ENCODE measurements at places on chromosomes 13 and 19.
A peak's percentile ranks its signal among the peaks of the same experiment; 100 is the strongest.

DNA sequence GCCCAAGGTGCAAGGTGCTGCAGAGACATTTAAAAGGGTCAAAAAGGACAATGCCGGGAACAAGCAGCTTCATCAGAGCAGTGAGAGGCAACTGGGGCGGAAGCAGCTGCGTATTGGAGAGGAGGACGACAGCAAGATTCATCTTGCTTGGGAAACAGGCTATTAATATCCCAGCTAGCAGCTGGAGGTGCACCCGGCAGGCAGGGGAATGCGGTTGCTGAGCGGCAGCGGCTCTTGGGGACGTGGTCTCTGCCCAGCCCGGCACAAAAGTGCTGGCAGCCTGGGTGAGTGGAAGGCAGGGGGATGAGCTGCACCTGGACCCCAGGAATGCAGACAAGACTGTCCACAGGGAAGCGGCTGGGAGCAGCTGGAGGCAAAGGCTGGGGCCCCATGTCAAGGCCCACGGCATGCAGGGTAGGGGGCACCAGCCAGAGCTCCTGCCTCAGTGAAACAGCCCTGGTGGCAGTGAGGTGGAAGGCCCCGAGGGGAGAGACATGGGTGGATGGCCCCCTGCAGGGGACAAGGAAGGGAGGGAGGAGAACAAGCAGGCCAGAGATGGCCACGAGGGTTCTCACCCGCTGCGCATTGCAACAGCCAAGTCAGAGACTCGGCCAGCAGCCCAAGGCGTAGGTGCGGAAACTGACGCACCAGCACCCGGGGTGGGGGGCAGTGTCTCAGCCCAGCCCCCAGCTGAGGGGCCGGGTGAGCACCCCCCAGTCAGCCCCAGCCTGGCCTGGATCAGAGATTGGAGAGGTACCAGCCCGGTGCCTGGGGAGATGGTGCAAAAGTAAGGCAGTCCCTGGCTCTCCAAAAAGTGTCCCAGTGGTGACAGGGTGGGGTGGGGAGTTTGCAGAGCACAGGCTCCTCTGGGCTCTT lies 34.4 kb downstream of the PEPD start:
- DNase-seq: no peak

DNA sequence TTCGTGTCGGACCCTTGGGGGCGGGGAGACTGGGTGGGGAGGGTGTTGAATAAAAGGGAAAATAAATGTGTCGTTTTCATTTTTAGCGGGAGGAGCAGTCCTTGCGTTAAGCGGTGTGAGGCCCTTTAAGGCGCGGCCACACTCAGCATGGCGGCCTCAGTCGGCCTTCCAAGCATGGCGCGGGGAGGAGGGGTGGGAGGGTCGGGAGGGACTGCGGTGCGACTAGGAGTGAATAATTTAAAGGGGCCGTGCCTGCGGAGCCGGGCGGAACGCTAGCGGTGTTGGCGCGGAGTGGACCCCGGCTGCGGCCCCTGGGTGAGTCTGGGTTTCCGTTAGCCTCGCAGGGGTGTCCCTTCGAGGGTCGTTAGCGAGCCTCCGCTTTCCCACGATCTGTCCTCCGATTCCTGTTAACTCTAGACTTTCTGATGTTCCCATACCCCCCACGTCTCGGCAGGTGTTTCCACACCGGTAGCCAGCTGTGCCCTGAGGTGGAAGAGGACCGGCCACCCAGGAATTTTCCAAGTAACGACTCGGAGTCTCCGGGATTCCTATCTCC lies 1.5 kb upstream of the PNPLA6 start:
- DNase-seq: peak; percentile 87

DNA sequence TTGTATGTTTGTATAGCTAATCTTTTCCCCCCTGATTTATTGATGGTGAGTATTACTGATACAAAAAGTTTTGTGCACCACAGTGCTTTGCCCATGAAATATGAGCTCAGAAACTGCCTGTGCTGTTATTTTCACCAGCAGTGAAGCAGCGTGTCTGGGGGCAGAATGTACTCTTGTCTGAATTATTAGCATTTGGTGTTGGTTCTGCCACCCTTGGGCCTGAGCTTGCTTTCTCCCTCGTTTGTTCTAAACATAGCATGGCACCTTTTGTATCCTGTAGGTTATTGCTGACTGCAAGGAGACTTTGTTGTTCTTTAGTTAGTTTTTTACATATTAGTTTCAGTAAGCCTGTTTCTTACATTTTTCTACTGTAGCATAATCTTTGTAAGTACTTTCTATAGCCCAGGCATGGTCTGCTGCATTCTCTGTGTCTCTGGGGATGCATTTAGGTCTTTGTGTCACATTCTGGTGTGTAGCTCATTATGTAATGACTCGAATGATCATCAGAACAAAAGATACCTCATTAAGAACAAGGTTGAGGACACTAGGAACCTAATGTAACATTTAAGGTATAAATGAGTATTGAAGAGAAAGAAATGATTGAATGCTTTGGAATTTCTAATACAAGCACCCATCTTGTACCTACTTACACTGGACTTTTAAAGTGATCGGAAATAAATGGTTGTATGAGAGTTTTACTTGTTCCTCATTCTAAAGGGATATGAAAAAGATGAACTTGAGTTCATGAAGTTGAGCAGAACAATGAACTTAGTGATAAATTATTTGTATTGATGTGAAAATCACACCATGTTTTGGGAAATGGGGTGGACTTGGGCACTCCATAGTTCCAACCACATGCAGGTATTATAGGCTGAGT lies 50.3 kb upstream of the GPI start:
- no peak for DNase-seq

DNA sequence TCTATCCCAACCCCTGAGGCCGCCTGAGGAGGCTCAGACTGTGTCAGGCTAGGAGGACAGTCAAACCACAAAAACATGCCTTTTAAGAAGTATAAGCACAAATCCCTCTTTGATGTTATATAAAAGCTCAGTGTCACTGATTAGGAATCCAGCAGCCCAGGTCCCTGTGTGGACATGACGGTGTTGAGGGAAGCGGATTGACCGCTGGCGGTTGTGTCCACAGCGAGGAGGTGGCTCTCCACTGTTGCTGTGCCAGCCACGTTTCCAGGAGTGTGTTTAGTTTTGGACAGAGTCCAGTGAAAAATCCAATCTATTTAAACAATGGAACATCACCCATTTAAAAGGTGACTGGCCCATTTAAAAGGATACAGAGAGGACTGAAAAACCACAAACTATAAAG lies 7.5 kb upstream of the GJA3 start:
- DNase-seq: no peak

DNA sequence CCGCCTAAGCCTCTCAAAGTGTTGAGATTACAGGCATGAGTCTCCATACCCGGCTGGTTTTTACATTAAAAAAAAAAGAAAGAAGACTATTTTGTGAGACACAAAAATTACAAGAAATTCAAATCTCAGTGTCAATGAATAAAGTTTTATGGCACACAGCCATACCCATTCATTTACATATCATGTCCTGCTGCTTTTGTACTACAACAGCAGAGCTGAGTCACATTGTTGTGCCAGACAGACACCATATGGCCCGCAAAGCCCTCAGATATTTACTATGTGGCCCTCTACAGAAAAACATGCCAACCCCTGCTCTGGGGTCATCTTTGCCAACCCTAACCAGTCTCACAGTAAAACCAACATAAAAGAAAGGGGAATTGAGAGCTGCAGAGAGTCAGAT lies 5.3 kb downstream of the SMIM7 start:
- DNase-seq: no peak

GRCh38 chr19:1379961-1380489 lies 3.7 kb upstream of the NDUFS7 start:
- DNase-seq: no peak

DNA sequence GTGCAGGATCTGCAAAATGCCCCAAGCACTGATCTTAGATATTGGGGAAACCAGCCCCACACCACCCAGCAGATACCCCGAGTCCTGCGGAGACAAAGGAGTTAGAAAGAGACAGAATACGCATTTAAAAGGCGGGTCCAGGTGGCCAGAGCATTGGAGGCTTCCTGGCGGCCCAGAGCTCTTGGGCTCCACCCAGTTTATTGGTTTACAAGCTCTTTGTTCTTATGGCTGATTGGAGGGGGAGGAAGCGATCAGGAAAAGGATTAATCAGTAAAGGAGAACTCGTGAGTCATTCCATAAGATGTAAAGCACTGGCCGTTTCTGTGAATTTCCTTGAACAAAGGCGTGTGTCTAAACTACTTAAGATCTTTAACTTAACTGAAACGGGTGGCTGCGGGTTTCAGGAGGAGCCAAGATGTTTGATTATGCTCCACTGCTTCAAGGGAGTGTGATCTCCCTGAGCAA lies 926 bp downstream of the ZNF587 start:
- DNase-seq: peak; percentile 84

DNA sequence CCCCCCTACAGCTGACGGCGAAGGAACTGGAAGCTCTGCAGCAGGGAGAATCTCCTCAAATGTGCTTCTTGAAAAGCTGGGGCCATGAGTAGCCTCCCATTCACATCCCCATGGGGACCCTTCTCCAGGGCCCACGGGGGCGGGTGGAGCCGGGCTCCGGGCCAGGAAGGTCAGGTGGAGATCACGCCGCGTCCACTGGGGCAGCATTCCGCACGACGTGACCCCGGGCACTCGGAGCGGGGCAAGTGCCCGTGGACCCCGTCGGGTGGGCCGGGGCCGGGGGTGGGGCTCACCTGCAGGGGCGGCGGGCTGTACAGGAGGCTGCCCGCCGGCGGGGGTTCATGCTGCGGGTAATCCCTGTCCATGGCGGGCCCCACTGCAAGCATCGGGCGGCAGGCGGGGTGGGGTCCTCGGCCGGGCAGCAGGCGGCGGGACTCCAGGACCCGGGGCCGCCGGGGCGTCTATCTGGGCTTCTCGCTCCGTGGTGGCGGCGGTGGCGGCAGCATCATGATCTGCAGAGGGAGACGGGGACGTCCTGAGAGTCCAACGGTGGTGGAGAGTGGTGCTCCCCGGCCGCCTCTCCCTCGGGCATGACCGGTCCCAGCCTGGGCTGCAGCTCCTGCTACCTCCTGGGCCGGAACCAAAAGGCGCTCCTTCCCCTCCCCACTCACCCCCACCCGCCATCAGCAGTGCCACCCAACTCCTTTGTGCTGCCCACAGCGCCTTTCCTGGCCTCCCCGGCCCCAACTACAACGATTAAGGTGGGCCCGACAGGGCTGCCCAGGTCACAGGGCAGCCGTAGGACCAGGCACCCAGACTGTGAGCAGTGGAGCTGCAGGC lies 20.0 kb downstream of the SBNO2 start:
- no peak for DNase-seq

- peak; percentile 21 for DNase-seq
Measured at GRCh38 chr19:42010245-42011126, 16.5 kb upstream of the ATP1A3 start.

DNA sequence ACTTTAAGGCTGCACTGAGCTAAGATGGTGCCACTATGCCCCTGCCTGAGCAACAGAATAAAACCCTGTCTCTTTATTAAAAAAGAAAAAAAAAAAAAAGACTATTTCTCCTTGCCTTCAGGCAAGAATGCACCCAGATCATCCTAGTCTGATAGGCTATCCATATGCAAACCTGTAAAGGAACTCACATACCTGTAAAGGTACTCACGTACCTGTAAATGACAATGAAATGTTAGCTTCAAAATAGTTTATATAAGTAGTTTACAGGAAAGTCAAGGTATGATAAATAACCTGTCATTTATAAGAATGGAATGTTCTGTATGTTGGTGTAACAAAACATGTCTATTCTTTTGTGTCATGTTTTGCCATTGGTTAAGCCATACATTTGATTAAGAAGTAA lies 86.3 kb downstream of the PIBF1 start:
- no peak for DNase-seq

GRCh38 chr13:43802511-43802910 lies 15.7 kb upstream of the ENOX1 start:
- DNase-seq: no peak

DNA sequence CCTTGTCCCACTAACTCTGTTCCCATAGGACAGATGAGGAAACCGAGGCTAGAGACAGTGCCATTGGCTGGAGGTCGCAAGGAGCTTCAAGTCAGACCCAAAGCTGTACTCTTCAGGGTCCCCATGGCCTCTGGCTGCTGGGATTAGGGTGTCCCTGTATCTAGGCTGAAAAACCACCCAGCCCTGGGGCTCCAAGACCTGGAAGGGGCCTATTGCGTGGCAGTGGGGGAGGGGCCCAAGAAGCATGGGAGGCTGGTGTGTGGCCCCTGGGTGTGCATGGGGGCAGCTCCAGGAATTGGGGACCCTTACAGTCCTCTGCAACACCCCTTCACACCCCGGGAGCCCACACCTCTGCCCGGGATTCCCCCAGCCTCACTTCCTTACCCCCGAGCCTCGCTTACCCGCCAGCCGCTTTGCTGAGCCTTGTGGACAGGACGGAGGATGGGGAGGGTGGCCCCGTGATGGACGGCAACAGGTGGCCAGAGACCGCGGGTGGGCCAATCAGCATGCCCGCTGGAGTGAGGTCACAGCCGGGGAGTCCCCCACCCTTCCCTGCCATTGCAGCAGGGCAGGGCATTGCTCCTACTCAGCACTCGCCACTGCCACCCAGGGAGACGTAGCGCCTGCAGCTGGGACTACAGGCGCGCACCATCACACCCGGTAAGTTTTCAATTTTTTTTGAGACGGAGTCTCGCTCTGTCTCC lies at the start of gene JSRP1:
Gene JSRP1 (minus strand): TSS at position 436 of the 704 bp plus-strand sequence. CDS start 1,103 bp downstream, outside the sequence.
- no peak for DNase-seq

GRCh38 chr19:53655042-53655665 lies 23.4 kb downstream of the DPRX start:
- no peak for DNase-seq

DNA sequence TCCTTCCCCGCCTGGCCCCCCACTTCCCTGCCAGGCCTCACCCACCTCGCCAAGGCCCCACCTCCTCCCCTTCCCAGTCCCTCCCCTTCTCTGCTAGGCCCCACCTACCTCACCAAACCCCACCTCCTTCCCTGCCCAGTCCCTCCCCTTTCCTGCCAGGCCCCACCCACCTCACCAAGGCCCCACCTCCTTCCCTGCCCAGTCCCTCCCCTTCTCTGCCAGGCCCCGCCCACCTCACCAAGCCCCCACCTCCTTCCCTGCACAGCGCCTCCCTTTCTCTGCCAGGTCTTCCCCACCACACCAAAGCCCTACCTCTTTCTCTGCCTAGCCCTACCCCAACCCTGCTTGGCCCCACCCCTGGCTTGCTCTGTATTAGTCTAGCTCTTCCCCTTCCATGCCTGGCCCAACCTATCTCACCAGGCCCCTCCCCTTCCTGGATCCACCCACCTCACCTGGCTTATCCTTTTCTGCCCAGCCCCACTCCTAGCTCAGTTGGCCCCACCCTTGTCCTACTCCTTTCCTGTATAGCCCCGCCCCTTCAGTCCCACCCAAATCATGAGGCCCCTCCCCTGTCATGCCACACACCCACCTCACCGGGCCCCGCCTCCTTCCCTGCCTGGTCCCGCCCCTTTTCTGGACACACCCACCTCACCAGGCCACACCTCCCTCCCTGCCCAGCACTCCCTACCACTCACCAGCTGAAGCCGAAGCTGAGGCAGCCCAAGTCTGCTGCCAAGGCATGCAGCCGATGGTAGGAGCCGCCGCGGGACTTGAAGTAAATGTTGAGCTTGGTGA lies 16.2 kb downstream of the CERS1 start:
- DNase-seq: peak; percentile 70

DNA sequence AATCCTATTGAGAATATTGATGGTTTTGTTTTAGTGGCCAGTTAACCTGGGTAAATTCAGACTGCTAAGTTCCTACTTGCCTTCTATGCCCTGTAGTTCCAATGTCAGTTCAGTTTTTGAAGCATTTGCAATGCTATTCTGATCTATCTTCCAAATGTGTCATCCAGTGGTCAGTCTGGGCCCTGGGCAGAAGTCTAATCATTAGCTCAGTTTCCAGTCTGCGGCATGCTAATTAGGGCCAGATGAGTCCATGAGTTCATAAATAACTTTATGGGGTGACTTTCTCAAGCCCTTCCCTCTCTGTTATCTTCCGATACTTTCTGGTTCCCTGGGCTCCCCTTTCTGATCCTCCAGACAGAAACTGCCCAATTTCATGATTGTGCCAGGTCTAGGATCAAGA lies 32.7 kb downstream of the FAM187B start:
- no peak for DNase-seq

Data from hematopoietic multipotent progenitor cell treated with erythropoietin and hydrocortisone succinate and interleukin-3 and kit ligand, for 8 days (in vitro differentiated cells).